ENCODE measurements at places on chromosomes 4 and X.

GRCh38 chr4:17595471-17596005 is 18.5 kb downstream of the LAP3 start:
- DNase-seq, result no peak
- peaks cover 6% of the 10 kb centered on the region for H3K36me3 ChIP-seq
- H3K4me3 ChIP-seq, result no peak overlapping the region
- no peaks in the 10 kb centered on the region for H3K4me1 ChIP-seq
- H3K27ac ChIP-seq, result no peak overlapping the region

DNA sequence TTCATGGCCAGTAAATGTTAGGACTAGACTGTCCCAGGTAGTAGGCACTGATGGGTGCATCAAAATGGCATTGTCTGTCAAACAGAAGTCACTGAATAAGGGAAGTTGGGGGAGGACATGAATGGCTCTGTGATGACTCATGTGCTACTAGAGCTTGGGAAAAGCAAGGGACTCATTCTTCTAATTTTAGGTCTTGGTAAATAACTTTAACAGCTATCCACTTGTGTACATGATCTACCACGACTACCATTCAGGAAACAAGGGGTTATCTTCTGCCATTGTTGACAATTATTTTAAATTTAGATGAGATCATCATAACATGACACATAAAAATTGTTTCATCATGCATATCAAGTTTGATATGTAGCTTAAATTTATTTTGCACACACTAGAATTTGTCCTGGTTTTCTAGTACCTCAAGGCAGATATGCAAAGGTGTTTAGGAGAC is 6.3 kb downstream of the AREG start:
- H3K4me3 ChIP-seq, result no peak overlapping the region
- no peaks in the 10 kb centered on the region for H3K27me3 ChIP-seq
- no peak overlapping the region for H3K27ac ChIP-seq
- DNase-seq, result no peak

- H3K36me3 ChIP-seq, result no peaks in the 10 kb centered on the region
- H3K4me1 ChIP-seq, result peaks cover 2% of the 10 kb centered on the region
These were observed at the start of gene PNCK for GRCh38 chrX:153673428-153674218. TSS of gene PNCK (minus strand) at chrX:153673813. CDS start at chrX:153673076, 737 bp downstream.

GRCh38 chrX:75115707-75116413 is 40.2 kb downstream of the ABCB7 start:
- H3K4me3 ChIP-seq, result no peak overlapping the region
- peaks cover 2% of the 10 kb centered on the region for H3K4me1 ChIP-seq

GRCh38 chr4:25449270-25449669 is 72.2 kb downstream of the ANAPC4 start:
- no peaks in the 10 kb centered on the region for H3K27me3 ChIP-seq
- H3K4me3 ChIP-seq, result no peak overlapping the region
- no peak overlapping the region for H3K27ac ChIP-seq
- H3K36me3 ChIP-seq, result no peaks in the 10 kb centered on the region

GRCh38 chrX:88903989-88904718 is 157.1 kb downstream of the CPXCR1 start:
- no peak overlapping the region for H3K27ac ChIP-seq
- no peaks in the 10 kb centered on the region for H3K4me1 ChIP-seq
- H3K27me3 ChIP-seq, result no peaks in the 10 kb centered on the region
- DNase-seq, result no peak

DNA sequence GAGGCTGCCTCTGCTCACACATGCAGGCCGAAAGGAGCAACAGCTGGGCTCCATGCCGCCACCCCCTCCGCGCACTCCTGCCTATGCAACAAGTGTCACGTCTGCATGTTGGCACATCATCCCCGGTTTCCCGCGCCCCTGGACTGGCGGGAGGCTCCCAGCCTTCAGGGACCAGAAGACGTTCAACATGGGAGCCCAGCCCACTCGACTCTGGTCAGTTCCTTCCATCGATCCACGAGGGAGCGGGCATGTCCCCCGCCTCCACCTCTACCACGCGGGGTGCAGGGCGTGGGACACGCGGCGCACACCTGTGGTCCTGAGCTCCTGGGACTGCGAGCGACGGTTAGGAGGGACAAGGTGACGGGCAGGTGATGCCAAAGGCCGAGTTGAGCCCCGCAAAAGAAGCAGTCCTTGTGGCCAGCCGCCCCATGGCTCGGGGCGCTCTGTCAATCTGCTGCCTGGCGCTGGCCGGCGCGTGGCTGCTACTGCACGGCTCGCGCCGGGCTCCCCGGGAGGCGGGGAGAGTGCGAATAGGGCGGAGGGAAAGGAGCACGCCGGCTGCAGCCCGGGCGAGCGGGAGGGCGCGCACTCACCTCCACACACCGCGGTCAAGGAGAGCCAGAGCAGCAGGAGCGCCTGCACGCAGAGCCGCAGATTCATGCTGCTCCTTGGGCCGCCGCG is 645 bp downstream of the APLN start:
- H3K4me1 ChIP-seq, result no peaks in the 10 kb centered on the region
- peaks cover 16% of the 10 kb centered on the region for H3K27me3 ChIP-seq
- no peak for DNase-seq

- no peaks in the 10 kb centered on the region for H3K4me1 ChIP-seq
- H3K36me3 ChIP-seq, result no peaks in the 10 kb centered on the region
- H3K27me3 ChIP-seq, result no peaks in the 10 kb centered on the region
- no peak overlapping the region for H3K27ac ChIP-seq
- no peak for DNase-seq
These were observed 71.4 kb upstream of the ETNPPL start for GRCh38 chr4:108834166-108834834.

DNA sequence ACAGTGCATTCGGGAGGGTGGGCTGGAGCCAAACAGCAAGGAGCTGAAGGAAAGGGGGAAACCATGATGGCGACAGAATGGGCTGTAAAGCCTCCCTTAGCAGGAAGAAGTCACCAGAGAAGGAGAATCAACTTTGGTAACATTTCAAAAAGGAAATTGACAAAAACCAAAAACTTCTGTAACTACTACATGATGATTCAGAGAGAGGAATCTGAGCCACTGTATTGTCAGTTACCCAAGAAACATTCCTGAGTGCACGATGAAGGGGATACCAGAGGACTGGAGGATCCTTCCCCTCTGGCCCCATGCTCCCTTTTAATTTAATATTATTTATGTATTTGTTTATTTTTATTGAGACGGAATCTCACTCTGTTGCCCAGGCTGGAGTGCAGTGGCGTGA is 26.3 kb downstream of the PDHA1 start:
- no peaks in the 10 kb centered on the region for H3K27me3 ChIP-seq
- H3K4me1 ChIP-seq, result 0 out of 2 replicates have a peak, but pooled peaks cover 1% of the 10 kb centered on the region
- H3K36me3 ChIP-seq, result no peaks in the 10 kb centered on the region
- no peak overlapping the region for H3K27ac ChIP-seq

DNA sequence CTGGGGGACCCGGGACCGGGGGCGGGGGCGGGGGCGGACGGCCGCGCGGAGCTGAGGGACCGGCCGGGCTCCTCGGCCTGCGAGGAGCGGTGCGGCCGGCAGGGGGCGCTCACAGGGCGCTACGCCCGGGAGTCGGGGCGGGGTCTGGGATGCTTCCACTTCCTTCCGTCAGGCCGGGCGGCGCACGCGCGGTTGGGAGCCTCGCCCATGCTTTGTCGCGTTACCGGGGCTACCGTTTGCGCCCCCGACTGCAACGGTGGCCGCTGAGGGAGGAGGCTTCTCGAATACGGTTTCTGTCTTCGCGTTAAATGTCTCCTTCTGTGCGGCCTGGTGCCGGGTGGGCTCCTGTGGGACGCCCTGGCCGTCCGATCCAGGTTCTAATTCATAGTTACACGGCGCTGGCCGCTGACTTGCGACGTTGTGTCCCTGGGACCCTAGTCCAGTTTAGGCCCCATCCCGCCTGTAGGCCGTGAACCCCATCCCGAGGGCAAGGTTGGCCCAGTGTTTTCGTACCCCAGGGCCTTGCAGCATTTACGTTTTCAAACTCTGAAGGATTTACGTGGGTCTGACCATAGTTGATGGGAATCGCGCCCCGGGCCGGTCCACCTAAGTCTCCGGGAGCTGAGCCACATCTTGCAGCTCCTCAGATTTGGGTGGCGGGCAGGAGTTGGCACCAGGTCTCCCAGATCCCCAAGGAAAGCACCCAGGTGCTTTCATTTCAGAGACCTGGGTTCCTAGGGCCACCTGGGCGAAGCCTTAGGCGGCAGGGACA is 549 bp downstream of the MSL3 start:
- H3K27me3 ChIP-seq, result no peaks in the 10 kb centered on the region
- H3K27ac ChIP-seq, result no peak overlapping the region
- no peaks in the 10 kb centered on the region for H3K36me3 ChIP-seq
- peak overlapping the region; percentile 94 for H3K4me3 ChIP-seq
- DNase-seq, result no peak
- H3K4me1 ChIP-seq, result no peaks in the 10 kb centered on the region

DNA sequence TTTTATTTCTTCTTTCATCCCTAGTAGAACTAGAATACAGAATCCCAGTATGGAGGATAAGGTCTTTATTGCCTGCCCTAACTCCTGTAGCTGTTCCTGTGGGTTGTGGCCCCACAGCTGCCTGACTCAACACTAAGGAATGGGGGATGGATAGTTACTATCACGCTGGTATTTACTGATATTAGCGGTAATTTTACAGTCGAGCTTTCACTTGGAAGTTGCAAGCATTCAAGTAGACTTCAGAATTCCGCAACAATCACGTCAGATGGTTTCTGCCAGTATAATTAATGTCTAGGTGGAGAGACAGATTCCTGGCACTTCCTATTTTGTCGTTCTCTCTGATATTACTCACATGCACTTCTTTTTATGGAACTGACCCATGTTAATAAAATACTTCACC is 489.8 kb downstream of the PABPC4L start:
- no peaks in the 10 kb centered on the region for H3K4me1 ChIP-seq
- no peak overlapping the region for H3K27ac ChIP-seq
- H3K4me3 ChIP-seq, result no peak overlapping the region
- H3K36me3 ChIP-seq, result no peaks in the 10 kb centered on the region
- no peaks in the 10 kb centered on the region for H3K27me3 ChIP-seq

DNA sequence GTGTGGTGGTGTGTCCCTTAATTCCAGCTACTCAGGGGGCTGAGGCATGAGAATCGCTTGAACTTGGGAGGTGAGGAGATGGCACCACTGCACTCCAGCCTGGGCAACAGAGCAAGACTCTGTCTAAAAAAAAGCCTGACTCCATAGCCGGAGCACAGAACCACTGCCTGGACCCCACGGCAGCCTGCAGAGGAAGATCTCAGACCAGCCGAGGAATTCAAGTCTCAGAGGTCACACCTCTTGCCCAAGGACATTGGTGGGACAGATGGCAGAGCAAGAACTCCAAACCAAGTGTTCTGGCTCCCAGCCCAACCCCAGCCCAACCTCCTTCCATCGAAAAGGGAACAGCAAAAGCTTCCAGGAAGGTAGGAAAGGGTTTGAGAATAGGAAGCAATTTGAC is 70.8 kb downstream of the SMIM20 start:
- H3K27me3 ChIP-seq, result no peaks in the 10 kb centered on the region
- H3K4me1 ChIP-seq, result no peaks in the 10 kb centered on the region
- DNase-seq, result no peak
- no peak overlapping the region for H3K27ac ChIP-seq

- no peaks in the 10 kb centered on the region for H3K27me3 ChIP-seq
- H3K36me3 ChIP-seq, result no peaks in the 10 kb centered on the region
- H3K27ac ChIP-seq, result no peak overlapping the region
- H3K4me1 ChIP-seq, result no peaks in the 10 kb centered on the region
These were observed 566.4 kb upstream of the DIPK2B start for GRCh38 chrX:45766981-45767501.

DNA sequence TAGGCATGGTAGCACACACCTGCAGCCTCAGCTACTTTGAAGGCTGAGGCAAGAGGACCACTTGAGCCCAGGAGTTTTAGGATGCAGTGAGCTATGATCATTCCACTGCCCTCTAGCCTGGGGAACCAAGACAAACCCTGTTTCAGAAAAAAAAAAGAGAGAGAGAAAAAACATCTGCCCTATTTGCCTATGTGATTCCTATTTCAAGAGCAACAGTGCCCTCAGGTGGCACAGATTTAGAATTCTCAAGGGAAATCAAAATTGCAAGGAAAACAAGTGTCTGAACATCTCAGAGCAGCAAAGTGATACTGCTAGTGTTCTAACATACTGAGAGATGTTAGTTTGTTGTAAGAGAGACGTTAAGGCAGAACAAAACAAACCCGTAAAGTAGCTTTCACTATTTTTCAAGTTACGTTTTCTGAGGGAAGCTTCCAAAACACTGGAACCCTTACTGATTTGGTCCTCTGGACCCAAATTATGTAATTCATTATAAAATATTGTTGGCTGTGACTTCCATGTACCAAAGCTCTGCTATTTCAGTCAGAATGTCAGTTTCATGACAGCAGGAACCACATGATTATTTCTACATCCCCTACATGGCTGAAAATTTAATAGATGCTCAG is 7.9 kb downstream of the BDH2 start:
- peaks cover 9% of the 10 kb centered on the region for H3K36me3 ChIP-seq
- H3K4me3 ChIP-seq, result no peak overlapping the region
- peak; percentile 16 for DNase-seq
- no peaks in the 10 kb centered on the region for H3K27me3 ChIP-seq
- H3K4me1 ChIP-seq, result no peaks in the 10 kb centered on the region

DNA sequence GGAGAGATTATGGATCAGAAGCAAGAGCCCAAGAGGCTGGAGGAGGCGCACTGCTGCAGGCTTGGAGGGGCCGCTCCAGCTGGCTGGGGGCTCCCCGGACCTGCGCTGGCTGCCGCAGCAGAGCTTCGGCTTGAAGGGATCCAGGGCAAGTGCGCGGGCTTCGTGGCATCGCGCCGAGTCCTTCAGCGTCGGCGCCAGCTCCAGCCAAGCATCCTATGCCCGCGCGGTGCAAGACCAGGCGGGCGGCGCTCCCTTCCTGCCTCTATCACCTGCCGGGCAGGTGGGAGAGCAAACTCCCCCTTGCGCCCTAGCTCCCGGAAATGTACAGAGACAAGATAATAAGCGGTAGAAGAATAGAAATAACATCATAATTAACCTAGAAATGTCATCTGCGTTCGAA is 10.5 kb upstream of the UCP1 start:
- H3K4me3 ChIP-seq, result no peak overlapping the region
- H3K27me3 ChIP-seq, result no peaks in the 10 kb centered on the region
- no peak overlapping the region for H3K27ac ChIP-seq
- no peaks in the 10 kb centered on the region for H3K4me1 ChIP-seq
- no peaks in the 10 kb centered on the region for H3K36me3 ChIP-seq
- no peak for DNase-seq

- no peak overlapping the region for H3K27ac ChIP-seq
- no peak for DNase-seq
- H3K4me1 ChIP-seq, result no peaks in the 10 kb centered on the region
These were observed 17.7 kb downstream of the APELA start for GRCh38 chr4:164894702-164895101.

- peaks cover 79% of the 10 kb centered on the region for H3K27me3 ChIP-seq
- no peak overlapping the region for H3K27ac ChIP-seq
- no peaks in the 10 kb centered on the region for H3K36me3 ChIP-seq
These were observed 5.2 kb upstream of the PITX2 start for GRCh38 chr4:110627977-110628662.

DNA sequence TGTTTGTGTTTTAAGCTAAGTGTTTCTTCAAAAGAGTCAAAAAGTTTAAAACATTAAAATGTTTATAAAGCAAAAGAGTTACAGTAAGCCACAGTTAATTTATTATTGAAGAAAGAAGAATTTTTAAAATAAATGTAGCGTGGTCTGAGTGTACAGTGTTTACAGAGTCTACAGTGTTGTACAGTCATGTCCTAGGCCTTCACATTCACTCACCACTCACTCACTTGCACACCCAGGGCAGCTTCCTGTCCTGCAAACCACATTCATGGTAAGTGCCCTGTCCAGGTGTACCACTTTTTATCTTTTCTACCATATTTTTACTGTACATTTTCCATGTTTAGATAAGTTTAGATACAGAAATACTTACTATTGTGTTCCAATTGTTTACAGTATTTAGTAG is 239.7 kb upstream of the AGA start:
- H3K36me3 ChIP-seq, result no peaks in the 10 kb centered on the region
- no peak overlapping the region for H3K27ac ChIP-seq
- H3K4me3 ChIP-seq, result no peak overlapping the region
- H3K4me1 ChIP-seq, result no peaks in the 10 kb centered on the region
- H3K27me3 ChIP-seq, result no peaks in the 10 kb centered on the region
